ENCODE measurements at places on chromosomes 6 and 20. TPM values are rescaled to one million over a fixed set of nuclear protein-coding genes. Genes with fewer than 3 reads are reported as not detected.

FAM120B gene
- total RNA-seq: 25.0 TPM

PRR3 gene
- 2.4 TPM for total RNA-seq

MRS2 gene
- 31.8 TPM for total RNA-seq

FOXA2 gene
- total RNA-seq: not detected

ARMH2 gene
- total RNA-seq: not detected

RALY gene
- total RNA-seq: 97.8 TPM

EYA2 gene
- 2.2 TPM for total RNA-seq

IL17A gene
- total RNA-seq: not detected

CD24 gene
- 3.6 TPM for total RNA-seq

TREML1 gene
- not detected for total RNA-seq

SLC35D3 gene
- total RNA-seq: not detected

TNFRSF6B gene
- total RNA-seq: 17.7 TPM

CST2 gene
- total RNA-seq: not detected

TCF21 gene
- 0.19 TPM for total RNA-seq

All from subcutaneous adipose tissue (tissue), 4 donors.